Pulmonary artery endothelial cell (primary cell): ENCODE measurements at places on chromosomes 12 and 14. TPM values are rescaled to one million over a fixed set of nuclear protein-coding genes. Genes with fewer than 3 reads are reported as not detected.
A peak's percentile ranks its signal among the peaks of the same experiment; 100 is the strongest.

GRCh38 chr14:94601884-94602391 lies 10.3 kb upstream of the SERPINA3 start:
- DNase-seq, result peak; percentile 52

GRCh38 chr14:88209273-88209672 lies 113.8 kb downstream of the KCNK10 start:
- no peak for DNase-seq

DNA sequence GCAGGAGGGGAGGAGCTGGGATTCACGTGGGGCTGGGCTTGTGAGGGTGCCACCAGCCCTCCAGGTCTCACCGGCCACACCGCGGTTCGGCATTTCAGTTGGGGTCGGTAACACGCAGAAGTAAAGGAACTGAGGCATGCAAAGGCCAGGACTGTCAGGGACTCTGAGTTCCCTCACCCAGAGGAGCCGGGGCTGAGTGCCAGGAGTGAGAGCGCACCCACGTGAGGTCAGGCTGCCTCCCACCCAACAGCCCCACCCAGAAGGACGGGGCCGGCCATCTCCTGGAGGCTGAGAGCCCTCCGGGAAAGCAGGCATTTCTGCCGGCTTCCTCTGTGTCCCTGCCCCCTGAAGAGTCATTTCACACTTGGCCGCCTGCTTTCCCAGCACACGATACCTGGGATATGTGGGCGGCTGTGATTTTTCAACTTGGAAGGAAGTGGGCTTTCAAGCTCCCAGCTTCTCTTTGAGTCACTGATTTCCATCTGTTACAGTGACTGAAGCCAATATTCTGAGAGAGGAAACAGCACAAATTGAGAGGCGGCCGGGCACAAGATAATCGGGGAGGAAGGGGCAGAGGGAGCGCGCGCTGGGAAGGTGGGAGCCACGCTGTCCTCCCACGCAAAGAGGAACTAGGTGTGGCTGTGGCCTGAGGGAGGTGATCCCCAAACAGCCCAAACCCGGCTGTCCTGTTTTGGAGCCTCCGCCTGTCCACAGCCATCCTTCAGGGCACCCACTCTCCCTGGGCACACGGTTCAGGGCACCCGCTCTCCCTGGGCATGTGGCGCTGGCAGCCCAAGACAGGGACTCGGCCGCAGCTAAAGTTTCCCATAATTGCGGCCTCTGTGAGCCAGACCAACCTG lies 19.0 kb downstream of the GALNT9 start:
- no peak for DNase-seq

DNA sequence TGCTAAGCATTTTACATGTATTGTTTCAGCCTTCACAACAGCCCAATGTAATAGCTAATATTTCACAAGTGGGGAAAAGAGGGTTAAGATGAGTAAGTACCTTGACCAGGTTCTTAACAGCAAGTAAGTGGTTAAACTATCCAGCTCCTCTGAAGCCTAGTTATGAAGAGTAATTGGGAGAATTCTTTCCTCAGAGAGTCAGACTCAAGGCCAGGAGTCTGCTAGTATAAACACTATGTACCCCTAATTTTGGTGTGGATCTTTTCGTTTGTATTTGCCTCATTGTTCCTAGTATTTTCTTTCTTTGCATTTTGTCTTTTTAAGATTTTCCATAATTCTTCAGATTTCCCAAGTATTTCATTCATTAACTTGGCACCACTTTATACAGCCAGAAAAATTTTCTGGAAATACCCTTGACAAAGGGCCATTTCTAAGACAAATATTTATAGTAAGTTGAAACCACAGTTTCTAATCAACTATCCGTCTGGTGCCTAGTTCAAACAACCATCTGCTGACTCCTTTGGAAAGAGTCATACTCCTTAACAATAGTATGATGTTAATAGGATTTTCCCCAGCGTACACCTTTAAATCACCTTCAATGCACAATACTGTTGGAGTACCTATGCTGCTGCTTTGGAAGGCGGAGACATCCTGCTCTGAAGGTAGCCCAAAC lies 81.2 kb downstream of the SCAF11 start:
- no peak for DNase-seq

- no peak for DNase-seq
Observed at GRCh38 chr12:6237830-6238229, 37.6 kb downstream of the CD9 start.

Gene SLC5A8
- not detected in 2 replicates for total RNA-seq

DNA sequence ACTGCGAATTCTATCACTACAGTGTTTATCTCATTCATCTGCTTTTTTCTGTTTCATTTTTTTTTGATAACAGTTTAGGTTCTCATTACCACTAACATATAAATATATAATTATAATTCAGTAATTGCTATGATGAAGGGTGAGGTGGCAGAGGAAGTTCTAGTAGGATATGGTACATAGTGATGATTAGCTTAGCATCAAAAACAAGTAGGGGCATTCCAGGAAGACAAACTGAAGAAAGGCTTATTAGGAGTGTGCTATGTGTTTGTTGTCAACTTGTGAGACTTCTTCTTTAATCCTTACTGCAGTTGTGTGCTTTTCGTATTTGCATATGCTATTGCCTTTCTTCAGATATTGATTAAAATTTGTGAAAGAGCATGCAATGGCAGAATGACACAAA lies 20.6 kb downstream of the FUT8 start:
- DNase-seq, result no peak

DNA sequence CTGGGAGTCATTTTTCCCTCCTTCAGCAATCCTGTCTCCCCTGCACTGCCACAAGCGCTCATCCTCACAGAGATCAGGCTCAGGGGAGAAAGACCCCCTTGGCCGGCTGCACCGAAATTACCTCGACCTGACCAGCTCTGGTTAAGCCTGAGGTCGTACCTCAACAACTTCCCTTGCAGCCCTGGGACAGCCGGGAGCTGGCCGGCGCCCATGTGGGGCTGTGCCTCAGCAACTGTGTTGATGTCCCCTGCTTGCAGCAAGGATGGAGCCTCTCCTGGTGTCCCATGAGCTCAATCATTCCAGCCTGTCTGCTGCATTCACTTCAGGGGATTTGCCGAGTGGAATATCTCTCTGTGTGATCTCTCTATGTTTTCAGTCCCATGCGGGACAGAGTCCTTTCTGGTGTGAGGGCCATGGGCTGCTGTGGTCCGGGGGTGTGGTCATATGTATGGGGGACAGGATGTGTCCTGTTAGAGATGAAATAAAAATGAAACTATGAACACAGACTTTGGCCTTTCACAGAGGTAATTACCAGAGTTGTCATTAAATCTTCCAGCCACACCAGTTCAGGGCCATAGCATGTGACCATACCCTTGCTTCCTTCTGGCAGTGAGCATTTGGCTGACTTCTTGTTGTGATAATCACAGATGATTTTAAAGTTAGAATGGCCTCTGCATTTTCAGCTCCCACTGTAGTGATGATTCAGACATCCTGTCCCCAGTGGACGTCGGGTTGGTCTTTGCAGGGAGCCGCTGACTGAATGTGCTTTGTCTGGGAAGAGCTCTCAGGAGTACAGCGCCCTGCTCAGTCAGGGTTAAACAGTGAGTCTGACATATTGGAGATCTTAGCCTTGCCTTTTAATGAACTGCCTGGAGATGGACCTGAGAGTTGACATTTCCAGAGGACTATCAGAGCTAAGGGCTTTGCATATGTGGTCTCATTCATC lies 405.9 kb downstream of the AACS start:
- DNase-seq, result no peak
